ENCODE measurements at places on chromosomes 6 and 20.

GRCh38 chr6:119727504-119728219 is 378.1 kb upstream of the MAN1A1 start:
- DNase-seq, result no peak

GRCh38 chr6:77021778-77022177 is 441.5 kb downstream of the HTR1B start:
- no peak for DNase-seq

DNA sequence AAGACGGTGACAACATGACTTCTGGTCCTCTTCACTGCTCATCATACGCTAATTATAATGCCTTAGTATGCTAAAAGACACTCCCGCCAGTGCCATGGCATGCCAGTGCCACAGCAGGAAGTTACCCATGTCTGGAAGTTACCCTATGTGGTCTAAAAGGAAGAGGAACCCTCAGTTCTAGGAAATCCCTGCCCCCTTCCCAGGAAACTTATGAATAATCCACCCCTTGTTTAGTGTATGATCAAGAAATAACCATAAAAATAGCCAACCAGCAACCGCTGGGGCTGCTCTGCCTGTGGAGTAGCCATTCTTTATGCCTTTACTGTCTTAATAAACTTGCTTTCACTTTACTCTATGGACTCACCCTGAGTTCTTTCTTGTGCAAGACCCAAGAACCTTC is 15.8 kb upstream of the SERPINB9 start:
- no peak for DNase-seq

DNA sequence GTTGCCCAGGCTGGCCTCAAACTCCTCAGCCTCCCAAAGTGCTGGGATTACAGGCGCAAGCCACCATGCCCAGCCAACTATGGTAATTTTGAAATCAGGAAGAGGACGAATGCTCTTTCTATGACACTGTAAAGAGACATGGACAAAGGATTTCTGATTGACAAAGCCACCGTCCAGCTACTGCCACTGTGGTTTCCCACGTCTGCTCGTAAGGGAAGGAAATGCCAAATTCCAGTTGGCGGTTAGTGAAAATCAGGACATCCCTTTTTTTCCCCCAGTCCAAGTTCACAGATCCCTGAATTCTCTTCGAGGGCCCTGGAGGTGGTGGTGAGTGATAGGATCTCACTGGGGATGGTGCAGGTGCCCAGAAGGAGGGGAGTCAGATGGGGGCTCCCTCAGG is 31.2 kb downstream of the SNAI1 start:
- DNase-seq, result no peak

- DNase-seq, result no peak
Measured at GRCh38 chr6:35602133-35602946, 86.4 kb downstream of the FKBP5 start.

DNA sequence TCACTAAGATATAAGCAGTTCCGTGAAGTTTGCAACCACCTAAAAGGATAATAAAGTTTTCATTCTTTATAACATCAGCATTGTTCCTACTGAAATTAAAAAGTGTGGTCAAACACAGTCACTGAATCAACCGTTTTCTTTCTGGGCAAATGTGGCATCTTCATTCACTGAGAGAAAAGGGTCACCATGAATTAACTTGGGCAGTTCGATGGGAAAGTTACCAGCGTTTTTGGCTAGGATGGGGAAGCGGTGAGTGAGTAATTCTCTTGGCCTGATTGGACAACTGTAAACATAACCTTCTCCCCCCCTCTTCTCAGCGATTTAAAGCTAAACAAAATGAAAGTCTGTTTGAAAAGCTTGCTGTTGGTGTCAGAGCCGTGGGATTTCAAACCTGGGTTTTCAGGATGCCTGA is 181.8 kb downstream of the SASH1 start:
- DNase-seq, result no peak

- DNase-seq, result no peak
Measured at GRCh38 chr6:139686308-139686707, 311.9 kb upstream of the CITED2 start.

DNA sequence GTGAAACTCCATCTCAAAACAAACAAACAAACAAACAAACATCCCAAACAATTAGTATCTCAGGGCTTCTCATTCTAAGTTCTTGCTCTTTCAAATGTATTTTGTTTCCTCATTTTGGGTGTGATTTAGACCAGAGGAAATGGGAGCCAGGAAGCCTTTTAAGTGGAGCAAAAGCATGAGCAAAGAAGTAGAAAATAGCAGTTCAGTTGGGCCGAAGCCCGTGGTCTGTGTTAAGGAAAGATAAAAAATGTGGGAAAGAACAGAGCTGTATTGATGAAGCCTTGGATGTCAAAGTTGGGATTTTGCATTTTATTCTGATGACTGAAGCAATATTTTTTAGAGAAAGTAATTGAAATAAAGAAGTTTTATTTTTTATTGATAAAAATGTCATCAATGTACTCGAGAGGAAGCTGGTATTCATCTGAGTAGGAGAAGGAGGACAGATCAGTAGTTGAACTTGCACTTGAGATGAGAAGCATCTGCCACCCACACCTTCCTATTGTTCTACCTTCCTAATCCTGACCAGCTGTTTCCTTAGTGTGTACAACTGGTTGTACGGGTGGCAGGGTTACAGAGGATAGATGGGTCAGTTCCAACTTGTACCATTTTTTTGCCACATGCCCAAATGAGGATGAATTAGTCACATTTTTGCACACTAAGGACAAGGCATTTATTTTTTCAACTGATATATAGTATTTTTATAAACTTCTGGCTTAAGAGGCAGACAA is 56.1 kb downstream of the KIAA0408 start:
- DNase-seq, result no peak
